ENCODE measurements at places on chromosomes 3 and 15.
A peak's percentile ranks its signal among the peaks of the same experiment; 100 is the strongest.

- DNase-seq, result no peak
Measured at GRCh38 chr3:179113903-179114302, 34.3 kb upstream of the PIK3CA start.

DNA sequence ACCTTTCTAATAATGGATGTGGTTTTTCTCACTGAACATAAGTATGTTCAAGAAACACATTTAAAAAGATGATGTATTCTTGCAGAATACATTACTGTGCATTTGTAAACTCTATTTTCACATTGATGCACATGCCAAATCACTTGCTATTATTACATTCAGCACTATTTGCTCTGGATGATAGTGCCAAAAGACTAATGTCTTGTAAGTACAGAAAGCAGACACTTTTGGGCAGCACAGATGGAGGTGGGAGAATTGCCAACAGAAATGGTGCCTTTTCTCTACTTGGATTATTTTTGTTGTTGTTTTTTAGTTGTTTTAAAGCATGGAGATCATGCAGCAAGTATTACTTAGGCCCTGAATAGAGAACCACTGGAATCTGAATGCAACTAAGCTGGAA is 10.2 kb upstream of the FGF12 start:
- no peak for DNase-seq

GRCh38 chr3:33447958-33448357 is 7.8 kb upstream of the UBP1 start:
- no peak for DNase-seq

- no peak for DNase-seq
Measured at GRCh38 chr15:51756482-51756881, 5.1 kb downstream of the TMOD2 start.

DNA sequence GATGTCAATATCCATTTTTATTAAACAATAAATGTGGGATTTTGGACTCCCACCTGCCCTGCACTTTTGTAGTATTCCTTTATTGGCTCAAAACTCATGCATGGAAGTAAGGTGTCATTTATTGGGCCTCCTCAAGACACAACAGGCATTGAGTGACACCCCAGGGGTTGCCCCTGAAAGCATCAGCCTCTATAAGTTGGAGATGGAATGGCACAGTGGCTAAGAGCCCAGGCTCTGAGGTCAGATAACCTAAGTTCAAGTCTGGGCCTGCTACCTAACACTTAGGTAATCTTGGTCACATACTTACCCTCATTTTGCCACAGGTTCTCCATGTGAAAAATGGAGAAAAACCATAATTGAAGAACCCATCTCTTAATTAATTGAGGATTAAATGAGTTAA is 4.6 kb downstream of the CAPN3 start:
- no peak for DNase-seq

- DNase-seq, result no peak
Measured at GRCh38 chr3:177168431-177168830, 28.9 kb downstream of the TBL1XR1 start.

DNA sequence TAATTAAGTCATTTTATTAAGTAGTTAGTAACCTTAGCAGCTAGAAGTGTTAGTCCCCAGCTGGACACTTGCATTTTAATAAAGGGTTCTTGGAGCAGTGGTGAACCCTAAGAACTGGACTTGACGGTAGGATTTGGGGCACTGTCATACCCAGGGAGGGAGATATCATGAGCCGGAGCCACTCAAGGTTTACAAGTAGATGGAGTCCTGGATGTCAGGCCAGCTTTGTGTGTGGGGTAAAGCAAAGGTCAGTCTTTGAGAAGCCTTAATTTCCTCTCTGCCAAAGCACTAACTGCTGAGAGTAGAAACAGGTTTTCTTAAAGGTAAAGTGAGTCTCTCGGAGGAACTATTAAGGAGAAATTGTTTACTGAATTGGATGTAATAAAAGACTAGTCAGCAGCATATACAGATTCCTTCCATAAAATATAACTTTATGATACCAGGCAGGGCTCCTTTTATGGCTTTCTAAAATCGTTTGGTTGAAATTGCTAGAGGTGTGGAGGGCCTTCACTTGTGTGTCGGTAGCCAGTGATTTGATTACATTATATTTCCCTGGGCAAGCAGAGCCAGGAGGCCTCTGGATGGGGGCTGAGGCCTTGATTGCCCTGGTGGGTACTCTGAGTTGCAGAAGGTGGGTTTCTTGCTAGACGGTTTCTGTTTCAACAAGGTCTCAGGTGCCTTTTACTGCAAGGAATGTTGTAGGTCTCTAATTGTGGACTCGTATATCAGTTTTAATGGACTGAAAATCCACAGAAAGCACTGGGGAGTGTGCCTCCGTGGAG is 23.1 kb downstream of the SQOR start:
- DNase-seq, result no peak

GRCh38 chr3:51802106-51802703 is 23.2 kb upstream of the IQCF6 start:
- no peak for DNase-seq

DNA sequence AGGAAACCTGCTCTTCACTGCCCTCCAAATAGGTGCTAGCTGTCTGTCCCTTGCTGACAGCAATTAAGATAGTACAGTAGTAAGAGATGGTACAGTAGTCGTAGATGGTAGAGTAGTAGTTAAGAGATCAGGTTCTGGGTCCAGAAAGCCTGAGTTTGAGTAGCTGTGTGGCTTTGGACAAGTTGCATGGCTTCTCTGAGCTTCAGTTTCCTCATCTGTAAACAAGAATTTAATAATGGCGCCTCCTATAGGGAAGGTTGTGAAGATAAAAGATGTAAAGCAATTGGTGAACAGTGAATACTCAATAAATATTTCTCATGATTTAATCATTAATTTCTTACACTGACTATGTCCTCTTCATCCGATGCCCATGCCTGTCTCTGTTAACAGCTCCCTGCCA is 86.9 kb upstream of the BCL6 start:
- no peak for DNase-seq

DNA sequence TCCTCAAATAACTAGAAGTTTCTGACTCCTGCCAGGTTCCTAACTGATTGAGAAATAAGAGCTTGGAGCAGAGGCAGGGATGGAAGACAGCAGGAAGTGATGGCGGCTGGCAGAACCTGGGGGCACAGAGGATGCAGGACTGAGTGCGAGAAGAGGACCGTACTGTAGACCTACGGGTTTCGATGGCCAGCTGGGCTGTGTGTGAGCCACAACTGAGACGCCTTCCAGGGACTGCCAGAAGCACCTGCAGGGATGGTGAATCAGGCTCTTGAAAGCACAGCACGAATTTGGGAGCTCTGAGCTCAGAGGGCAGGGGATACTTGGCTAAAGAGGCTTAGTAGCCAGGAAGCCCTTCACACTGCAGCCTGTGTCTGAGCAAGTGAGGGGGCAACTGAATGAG is 165.6 kb downstream of the ABHD5 start:
- no peak for DNase-seq

- DNase-seq, result no peak
Measured at GRCh38 chr3:170117134-170117533, 64.4 kb downstream of the PHC3 start.

DNA sequence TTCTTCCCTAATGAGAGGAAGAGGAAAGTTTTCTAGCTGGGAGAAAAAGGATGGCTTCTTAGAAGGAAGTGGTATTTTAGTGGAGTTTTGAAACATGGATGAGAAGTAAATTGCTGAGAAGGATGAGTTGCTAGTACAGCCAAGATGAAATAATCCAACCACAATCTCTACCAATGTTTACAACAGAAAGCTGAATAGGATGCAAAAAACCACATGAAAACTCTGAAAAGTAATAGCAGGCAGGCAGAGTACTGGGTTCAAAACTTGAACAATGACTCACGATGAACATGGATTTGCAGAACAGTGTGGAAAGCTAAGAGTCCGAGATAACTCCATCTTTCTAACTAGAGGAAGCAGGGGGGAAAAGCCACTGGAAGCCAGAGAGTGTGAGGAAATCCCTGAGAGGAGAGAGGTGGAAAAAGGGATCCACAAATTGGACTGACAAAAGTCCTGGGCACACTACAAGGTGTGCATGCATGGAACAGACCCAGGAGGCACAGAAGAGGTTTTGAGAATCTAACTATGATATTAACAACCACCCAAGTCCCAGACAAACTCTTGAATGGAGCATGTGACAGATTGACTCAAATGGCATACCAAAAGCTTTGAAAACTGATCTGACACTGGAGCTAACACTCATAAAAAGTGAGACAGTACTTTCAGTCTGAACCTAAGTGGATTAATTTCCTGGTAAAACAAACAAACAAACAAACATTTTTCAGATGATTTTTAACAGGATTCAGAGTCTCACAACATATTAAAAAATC is 76.7 kb downstream of the ST6GAL1 start:
- DNase-seq, result no peak

GRCh38 chr15:40456299-40456712 is 14.5 kb upstream of the CHST14 start:
- no peak for DNase-seq

GRCh38 chr3:156609546-156609945 is 54.6 kb upstream of the SSR3 start:
- DNase-seq, result no peak

DNA sequence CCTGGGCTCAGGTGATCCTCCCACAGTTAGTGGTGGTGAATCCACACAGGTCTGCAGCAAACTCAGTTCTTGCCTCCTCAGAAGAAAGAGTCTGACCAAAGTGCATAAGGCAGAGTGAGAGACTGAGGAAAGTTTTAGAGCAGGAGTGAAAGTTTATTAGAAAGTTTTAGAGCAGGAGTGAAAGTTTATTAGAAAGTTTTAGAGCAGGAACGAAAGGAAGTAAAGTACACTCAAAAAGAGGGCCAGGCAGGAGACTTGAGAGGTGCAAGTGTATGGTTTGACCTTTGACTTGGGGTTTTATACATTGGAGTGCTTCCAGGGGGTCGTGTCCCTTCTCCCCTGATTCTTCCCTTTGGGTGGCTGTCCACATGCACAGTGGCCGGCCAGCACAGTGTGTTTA is 84.2 kb downstream of the LSM3 start:
- DNase-seq, result no peak

- DNase-seq, result no peak
Measured at GRCh38 chr3:36250191-36250590, 130.1 kb upstream of the STAC start.

DNA sequence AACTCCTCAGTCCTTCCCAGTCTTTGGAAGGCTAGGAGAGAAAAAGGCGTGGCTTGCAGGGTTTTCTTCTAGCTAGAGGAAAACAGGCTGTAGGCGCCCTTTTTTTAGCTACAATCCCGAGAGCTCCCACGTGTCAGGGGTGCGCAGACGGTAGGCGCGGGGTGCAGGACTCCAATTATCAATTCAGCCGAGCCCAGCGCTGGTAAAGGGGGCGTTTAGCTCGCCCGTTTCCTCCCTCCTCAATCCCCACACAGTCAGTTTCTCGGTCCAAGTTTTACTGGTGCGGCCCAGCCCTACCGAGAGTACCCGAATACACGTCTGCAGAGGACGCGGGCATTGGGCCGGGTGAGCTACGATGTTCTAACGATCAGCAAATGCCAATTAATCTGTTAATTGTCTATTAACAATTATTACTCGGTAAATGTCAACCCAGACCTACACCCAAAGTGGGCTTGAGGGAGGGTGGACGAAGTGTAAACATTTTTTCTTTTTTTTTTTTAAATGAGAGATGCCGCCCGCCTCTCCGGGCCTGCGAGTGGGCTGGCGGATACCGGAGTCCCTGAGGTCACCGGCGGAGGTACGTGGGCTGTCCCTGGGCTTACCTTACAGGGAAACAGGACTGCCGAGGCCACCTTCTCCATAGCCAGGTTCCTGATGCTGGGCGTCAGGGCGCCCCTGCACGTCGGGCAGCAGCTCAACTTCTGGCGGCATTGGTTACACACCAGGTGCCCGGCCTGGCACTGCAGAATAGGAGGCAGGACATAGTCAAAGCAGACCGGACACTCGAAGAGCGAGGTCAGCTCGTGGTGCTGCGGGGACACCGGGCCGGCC is 923 bp downstream of the SIAH2 start:
- DNase-seq, result peak; percentile 36

- DNase-seq, result no peak
Measured at GRCh38 chr3:51933471-51934138, 8.1 kb downstream of the RRP9 start.

DNA sequence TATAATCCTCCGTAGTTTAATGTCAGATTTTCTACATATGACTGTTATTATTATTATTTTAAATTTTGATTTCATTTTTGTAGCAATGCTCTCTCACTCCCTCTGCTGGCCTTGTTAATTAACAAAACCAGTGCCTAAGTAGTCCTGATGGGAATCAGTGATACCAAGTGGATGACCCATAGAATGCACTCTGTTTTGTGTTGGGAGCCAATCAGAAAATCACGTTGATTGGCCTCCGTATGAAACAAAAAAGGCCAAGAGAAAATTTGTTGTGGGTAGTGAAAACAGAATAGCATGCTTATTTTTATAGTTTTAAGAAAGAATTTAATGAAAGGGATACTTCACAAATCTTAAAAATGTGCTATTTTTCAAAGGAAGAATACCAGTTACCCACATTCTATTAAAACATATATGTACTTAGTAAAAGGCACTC is 34.4 kb upstream of the MEIS2 start:
- DNase-seq, result no peak

GRCh38 chr3:96813134-96813819 is 1.1 kb upstream of the EPHA6 start:
- peak; percentile 44 for DNase-seq

- no peak for DNase-seq
Measured at GRCh38 chr3:22360970-22361369, 610.0 kb upstream of the ZNF385D start.

DNA sequence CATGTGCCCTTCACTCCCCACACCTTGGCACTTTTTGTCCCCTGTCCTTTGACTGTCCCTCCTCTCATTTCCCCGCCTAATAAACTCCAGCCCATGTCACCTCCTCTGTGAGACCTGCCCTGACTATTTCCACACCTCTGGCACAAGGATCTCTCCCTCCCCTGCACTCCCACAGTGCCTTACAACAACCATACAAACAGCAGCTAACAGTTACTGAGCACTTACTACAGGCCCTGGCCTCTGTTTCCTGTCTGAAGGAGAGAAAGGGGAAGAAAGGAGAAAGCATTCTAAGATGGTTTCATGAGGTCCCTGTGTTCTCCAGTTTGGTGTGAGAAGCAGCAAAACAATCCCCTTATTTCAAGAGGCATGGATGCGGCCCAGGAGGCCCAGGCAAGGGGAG is 20.0 kb upstream of the TRH start:
- DNase-seq, result no peak

DNA sequence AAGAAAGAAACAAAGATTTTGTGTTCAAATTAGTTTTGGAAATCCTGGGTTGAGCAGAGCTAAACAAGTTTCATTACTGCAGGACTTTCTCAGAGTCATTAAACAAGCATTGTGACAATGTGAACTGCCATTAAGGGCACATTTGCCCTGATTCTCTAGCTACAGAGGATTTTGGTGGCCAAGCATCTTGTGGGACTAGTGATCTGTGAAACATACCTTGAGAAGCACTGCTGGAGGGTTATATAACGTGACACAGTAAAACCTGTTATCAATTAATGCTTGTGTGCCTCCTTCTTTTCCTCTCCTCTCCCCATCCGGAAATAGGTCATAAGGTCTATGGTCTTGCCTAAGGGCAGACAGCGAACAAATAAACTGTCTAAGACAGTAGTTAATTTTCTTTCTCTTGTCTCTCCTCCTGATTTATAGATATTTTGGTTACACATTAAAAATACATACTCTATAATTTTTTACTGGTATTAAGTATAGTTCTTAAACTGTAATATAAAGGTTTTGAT is 167.3 kb upstream of the NANOGP8 start:
- no peak for DNase-seq

- no peak for DNase-seq
Measured at GRCh38 chr3:14775563-14775962, 43.2 kb upstream of the FGD5 start.

- DNase-seq, result no peak
Measured at GRCh38 chr3:54225841-54226528, 103.6 kb downstream of the CACNA2D3 start.

GRCh38 chr3:29649815-29650547 is 369.1 kb downstream of the RBMS3 start:
- DNase-seq, result no peak

- DNase-seq, result no peak
Measured at GRCh38 chr3:33058765-33059164, 38.2 kb downstream of the GLB1 start.
